ENCODE measurements at places on chromosomes 2 and 18.

DNA sequence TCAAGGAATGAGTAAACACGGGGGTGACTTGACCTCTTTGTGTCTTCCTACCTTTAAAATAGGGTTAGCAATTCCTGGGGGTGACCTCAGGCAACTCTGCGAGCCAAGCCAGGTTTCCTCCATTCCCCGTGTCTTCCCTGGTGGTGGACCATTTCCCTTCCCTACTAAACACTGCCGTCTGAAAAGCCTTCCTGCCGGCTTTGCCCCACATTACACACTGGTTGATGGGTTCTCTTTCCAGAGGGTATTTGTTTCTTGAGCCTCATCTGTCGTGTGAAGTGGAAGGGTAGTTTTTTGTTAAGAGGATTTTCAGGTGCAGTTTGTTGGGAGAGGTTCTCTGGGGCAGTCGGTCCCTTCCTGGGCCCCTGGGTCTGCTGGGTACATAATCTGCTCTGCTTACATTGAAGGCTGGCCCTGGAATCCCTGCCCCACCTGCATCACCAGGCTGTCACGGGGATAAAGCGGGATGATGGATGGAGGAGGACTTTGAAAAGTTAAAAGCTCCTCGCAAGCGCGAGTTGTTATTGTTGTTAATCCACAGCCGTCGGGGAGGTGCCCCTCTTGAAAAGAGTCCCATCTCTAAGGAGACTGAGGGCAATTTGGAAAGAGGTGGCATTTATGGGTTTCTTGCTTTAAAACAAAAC is 175.4 kb upstream of the SPRED2 start:
- DNase-seq, result no peak

GRCh38 chr18:36901277-36901701 is 72.4 kb downstream of the KIAA1328 start:
- no peak for DNase-seq

GRCh38 chr2:23542230-23542789 is 157.3 kb downstream of the KLHL29 start:
- no peak for DNase-seq

DNA sequence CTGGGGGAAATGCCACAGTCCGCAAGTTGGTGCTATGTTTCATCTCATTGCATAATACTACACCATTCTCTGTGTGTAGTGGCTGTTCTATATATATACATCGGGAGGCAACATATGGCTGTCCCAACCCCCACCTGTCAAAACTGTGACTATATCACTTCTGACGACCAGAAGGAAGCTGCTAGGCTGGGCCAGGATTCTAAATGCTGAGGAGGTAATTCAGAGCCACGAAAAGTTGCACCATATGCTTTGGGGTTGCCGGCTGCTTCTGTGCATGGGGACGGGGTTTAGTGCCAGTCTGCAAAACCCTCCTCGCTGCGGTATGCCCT is 117.3 kb downstream of the MSH2 start:
- no peak for DNase-seq

DNA sequence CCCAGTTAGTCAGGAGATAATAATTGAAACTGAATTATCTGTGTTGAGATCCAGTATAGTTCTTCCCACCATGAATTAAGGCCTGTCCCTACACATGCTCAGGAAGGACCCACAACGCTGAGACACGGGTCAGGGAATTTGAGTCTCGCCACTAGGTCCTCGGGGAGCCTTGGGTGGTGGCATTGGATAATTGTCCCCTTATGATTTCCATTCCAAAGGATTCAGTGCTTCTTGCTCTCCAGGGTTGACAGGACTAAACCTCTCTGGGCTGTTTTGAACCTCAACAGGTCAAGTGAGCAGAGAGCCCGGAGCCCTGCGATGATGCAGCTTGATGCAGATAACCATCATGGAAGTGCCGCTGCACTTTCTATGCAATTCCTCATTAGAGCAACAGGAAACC is 253.7 kb upstream of the PXDN start:
- DNase-seq, result no peak

- no peak for DNase-seq
These were observed 108.8 kb downstream of the TWIST2 start for GRCh38 chr2:238956676-238957075.

GRCh38 chr2:9189901-9190300 is 16.7 kb upstream of the ASAP2 start:
- no peak for DNase-seq

- no peak for DNase-seq
These were observed 169.8 kb downstream of the THSD7B start for GRCh38 chr2:136935119-136935518.

GRCh38 chr18:60010984-60011383 is 111.2 kb downstream of the PMAIP1 start:
- no peak for DNase-seq

DNA sequence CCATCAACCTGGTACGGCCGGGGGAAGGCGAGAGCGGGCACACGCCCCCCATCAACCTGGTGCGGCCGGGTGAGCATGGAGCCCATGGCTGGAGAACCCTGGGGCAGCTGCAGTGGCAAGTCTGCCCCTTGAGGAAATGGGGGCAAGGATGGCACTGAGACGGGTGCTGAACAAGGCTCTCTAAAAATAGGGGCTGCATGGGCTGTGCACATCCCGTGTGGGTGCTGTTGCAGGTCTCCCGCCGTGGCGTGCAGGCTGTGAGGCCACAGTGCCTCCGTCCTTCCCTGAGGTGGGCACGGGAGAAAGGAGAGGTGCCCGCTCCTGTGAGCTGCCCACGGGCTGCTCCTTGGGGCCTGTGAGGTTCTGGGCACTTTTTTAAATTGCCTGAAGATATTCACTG is 99.2 kb downstream of the NFATC1 start:
- no peak for DNase-seq

DNA sequence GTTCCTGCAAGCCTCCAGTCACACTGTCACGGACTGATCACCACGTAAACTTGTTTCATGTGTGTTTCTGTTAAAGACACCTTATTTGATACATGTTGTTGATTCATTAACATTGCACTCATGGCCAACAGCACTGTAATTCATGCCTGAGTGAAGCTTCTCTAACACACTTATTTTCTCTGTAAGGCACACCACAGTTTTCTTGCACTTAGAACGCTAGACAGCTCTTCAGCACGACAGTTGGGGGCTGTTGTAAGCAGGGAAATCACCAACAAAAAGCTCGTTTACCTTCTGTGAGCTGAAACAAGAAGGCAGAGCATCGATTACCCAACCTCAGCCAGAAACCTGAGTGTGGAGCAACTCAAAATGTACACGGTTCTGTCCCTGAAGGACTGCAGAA is 28.1 kb downstream of the TNFRSF11A start:
- no peak for DNase-seq

DNA sequence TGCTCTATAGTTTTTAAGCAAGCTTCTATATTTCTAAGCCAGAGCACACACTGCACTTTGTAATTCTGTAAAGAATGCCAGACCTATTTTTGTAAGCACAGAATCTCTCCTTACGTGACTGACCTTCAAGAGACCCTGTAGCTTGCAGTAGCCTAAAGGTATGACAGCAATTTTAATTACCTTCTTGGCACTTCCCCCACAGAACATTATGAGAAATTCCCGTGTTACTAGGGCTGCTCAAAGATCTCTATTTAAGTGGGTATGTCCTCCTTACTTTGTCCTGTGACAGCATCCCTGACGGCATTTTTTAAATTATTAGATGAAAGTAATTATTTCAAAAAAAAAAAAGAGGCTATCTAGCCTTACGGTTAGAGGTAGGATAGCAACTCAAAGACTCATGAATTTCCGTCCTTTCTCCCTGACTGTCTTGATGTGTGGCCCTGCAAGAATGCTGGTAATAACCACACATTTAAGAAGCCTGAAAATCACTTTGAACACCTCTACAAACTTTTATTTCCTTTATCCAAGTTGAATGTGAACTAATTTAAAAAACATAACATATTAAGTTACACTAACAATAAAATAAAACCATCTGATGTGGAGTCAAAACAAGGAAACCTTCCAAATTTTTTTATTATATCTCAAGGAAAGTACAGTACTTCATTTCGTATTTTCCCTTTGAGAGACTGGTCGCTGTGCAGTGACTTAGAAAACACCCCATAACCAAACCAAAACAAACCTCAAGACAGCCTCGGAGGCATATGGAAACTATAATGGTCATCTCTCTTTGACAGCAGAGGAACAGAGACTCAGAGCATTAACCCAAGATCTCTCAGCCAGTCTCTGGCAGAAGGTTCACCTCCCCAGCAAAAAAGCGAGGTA is 54.9 kb downstream of the THUMPD2 start:
- DNase-seq, result no peak

DNA sequence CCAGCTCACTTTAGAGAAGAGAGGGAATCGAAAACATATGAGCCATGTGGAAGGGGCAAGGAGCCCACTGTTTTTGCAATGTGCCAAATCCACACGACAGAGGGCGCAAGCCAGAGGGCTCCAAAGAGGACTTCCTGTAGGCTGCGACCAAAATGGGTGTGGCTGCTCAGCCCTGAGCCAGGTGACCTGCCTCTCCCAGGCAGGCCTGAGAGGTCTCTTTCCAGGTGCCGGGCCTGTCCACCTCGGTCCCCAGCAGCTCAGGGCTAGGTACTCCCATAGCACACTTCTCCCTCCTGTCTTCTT is 153.8 kb downstream of the TTC32 start:
- no peak for DNase-seq

GRCh38 chr2:191846515-191847476 is at the start of gene CAVIN2:
Gene CAVIN2, minus strand, starts transcription at chr2:191847088. Its CDS starts 163 bp downstream, at chr2:191846925.
- DNase-seq, result no peak

DNA sequence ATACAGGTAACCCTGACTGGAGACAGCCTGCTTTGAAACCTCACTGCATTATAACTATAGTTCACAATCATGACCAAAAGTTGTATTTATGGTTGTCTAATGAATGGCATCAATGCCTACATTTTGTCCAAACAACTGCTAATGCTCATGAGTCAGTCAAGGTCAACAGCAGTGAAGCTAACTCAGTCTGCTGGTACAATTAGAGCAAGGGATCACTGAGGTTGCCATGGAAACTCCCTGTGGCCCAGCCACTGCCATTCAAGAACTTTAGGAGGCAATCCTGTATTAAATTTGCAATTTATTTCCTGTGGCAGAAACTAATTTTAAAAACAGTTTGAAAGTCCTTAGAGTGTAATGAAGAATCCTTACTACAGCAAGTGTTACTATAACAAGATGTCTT is 185.1 kb upstream of the SMAD7 start:
- DNase-seq, result no peak

GRCh38 chr2:121501554-121501953 is 29.1 kb upstream of the RNU4ATAC start:
- DNase-seq, result no peak

- DNase-seq, result no peak
These were observed 50.5 kb downstream of the DDX1 start for GRCh38 chr2:15642011-15642814.

GRCh38 chr18:10398571-10398970 is 55.9 kb upstream of the APCDD1 start:
- no peak for DNase-seq
